Osteoblast (primary cell): ENCODE measurements at places on chromosomes 5 and 9. TPM values are rescaled to one million over a fixed set of nuclear protein-coding genes. Genes with fewer than 3 reads are reported as not detected.
A peak's percentile ranks its signal among the peaks of the same experiment; 100 is the strongest.

IQGAP2 gene
- 0.29 and 0.36 TPM in 2 replicates for total RNA-seq

DNA sequence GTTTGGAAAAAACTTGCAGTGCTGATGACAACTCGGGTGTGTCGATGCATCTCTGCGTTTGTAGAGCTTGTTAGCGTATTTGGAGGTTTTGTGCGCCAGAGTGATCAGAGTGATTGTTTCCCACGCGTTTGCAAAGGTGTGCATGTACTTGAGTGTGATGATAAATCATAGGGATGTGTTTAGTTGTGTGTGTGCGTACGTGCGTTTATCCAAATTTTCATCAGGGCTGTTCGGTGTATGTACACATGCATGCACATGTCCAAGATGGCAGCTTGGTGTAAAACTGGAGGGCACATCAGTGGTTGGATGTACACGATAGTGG is 248 bp upstream of the C1QTNF2 start:
- peak overlapping the region; percentile 76 for H3K4me3 ChIP-seq
- H3K27ac ChIP-seq, result no peak overlapping the region
- peaks cover 8% of the 10 kb centered on the region for H3K27me3 ChIP-seq
- no peaks in the 10 kb centered on the region for H3K4me1 ChIP-seq
- H3K36me3 ChIP-seq, result no peaks in the 10 kb centered on the region
- DNase-seq, result no peak

DMXL1 gene
- 80.4 and 86.1 TPM in 2 replicates for total RNA-seq

SOWAHA gene
- total RNA-seq, result under 0.01 and 0.29 TPM in 2 replicates

C5 gene
- 5.1 and 5.6 TPM in 2 replicates for total RNA-seq

EQTN gene
- total RNA-seq, result not detected in 2 replicates

DNA sequence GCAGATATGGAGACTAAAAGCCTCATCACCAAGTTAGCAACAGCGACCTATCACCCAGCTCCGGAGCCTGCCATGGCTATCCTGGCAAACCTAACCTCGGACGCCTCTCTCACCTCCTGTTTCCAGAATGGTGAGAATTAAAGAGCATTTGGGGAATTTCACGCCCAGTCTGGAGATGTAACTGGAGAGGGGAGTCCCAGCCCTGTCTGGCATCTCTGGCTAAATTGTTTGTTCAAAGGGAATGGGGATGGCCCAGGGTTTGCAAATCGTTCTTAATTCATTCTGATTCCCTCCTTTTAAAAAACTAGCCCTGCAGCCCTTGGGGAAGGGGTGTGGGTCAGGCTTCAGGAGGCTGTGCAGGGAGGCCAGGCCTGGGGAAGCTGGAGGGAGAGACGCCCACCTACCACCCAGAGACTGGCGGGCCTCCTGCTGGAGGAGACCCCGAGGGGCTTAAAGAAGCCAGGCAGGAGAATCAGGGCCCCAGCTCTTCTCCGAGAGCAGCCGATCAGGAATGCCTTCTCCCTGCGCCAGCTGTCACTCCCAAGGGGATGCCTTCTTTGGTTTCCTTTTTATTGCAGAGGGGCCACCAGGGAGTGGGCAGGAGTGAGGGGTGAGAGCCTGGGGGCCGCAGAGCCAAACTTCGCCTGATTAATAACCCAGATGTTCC is 964 bp upstream of the COL5A1 start:
- no peaks in the 10 kb centered on the region for H3K36me3 ChIP-seq
- H3K4me3 ChIP-seq, result peak overlapping the region; percentile 99
- H3K27ac ChIP-seq, result peak overlapping the region; percentile 90
- H3K27me3 ChIP-seq, result no peaks in the 10 kb centered on the region
